ENCODE measurements at places on chromosomes 11 and 22.

DNA sequence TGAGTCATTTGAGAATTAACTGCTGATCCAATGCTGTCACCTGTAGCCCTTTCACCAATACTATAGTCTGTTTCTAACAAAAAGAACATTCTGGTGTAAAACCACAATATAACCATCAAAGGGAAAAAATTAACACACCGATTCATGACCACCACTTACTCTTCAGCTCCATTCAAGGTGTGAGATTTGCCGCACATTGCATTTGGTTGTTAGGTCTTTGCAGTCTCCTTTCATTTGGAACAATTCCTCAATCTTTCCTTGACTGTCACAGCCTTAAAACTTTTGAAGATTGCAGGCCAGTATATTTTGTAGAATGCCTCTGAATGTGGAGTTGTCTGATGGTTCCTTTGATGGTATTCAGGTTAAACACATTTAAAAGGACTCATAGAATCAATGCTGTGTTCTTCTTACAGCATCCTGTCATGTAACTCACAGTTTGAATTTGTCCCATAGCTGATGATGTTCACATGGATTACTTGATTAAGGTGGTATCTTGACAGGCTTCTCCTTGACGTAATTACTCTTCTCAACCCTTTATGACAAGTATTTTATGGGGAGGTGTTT lies 63.6 kb downstream of the TNRC6B start:
- no peak for DNase-seq

DNA sequence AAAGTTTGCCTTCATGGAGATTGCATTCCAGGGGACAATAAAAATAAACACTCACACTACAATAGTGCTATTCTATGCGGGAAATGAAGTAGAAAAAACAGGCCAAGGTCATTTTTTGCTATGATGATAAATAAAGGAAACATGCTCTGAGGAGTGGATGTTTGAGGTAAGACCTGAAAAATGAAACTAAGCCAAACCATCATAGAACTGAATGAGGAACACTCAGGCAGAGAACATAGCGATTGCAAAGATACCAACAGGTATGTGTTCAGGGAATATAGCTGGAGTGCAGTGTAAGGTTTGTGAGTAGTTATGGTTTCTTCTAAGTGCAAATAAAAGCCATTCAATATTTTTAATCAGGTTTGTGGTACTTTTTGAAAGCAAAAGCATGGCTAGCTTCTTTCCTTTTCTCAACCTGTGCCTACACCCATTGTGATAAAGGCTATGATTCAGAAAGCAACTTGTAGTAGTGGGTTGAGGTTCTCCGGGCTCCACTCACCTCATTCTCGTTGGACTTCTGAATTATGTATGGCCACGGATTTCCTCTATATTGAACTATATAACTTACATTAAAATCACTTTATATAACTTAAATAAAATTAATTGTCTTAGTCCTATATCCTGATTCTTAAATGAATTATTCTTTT lies 278.2 kb upstream of the CHORDC1 start:
- no peak for DNase-seq

DNA sequence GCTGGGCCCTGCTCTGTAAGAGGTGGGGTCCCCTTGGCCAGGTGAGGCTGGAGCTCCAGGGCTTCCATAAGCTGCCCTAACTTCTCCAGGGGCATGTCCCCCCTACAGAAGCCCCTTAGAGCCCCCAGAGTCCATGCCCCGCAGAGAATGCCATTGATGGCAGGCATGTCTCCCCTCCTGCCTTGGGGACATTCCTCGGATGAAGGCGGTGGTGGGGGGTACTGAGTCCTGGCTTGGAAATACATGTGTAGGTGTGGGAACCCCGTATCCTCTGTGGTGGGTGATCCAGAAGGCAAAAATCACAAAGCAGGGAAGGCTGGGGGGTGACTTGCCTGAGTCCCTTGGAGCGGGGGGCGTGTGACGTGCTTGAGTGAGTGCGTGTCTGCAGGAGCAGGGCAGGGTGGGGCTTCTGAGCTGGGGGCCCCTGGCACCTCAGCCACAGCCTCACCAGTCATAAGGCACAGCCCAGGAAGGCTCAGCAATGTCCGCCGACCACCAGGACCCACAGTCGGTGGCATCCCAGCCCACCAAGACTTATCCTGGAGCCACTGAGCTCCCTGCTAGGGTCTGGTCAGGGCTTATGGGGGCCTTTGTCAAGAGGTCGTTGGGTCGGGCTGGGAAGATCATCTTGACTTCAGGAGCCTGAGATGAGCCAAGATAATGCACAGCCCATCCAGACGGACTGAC lies 69.8 kb upstream of the KCNQ1OT1 start:
- DNase-seq: no peak

GRCh38 chr11:69866648-69867047 lies 47.4 kb upstream of the FGF3 start:
- DNase-seq: no peak

- DNase-seq: no peak
Measured at GRCh38 chr11:10778217-10778970, 27.3 kb downstream of the CTR9 start.
